ENCODE measurements at places on chromosomes 1 and 21. TPM values are rescaled to one million over a fixed set of nuclear protein-coding genes. Genes with fewer than 3 reads are reported as not detected.

The FCRL5 gene
- 0.30 TPM for total RNA-seq

- no peak for DNase-seq
Observed at GRCh38 chr1:163083690-163084089, 14.5 kb downstream of the RGS4 start.

The LCE3C gene
- not detected for total RNA-seq

The CYP2J2 gene
- 160 TPM for total RNA-seq

GRCh38 chr1:115677565-115677964, 35.8 kb downstream of the VANGL1 start:
- no peak for DNase-seq

DNA sequence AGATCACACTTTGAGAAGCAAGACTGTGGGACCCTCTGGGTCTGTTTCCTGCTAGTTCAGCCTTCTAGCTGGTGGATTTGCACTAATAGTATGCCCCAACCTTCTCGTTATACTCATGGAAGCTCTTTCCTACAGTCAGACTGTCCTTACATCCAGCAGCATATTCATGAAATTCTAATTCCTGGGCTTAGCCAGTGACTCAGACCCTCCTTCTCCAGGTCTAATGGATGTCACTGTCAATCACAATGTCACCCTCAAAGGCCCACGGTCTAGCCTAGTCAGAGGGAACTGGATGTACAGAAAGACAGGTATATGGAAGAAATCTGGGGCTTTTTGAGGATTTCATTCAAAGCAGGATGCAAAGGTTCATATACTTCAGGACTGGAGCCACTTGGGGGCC, 72.4 kb downstream of the KCNJ15 start:
- no peak for DNase-seq

The GSTM2 gene
- 43.5 TPM for total RNA-seq

GRCh38 chr1:154524881-154525280, 22.7 kb upstream of the SHE start:
- no peak for DNase-seq

DNA sequence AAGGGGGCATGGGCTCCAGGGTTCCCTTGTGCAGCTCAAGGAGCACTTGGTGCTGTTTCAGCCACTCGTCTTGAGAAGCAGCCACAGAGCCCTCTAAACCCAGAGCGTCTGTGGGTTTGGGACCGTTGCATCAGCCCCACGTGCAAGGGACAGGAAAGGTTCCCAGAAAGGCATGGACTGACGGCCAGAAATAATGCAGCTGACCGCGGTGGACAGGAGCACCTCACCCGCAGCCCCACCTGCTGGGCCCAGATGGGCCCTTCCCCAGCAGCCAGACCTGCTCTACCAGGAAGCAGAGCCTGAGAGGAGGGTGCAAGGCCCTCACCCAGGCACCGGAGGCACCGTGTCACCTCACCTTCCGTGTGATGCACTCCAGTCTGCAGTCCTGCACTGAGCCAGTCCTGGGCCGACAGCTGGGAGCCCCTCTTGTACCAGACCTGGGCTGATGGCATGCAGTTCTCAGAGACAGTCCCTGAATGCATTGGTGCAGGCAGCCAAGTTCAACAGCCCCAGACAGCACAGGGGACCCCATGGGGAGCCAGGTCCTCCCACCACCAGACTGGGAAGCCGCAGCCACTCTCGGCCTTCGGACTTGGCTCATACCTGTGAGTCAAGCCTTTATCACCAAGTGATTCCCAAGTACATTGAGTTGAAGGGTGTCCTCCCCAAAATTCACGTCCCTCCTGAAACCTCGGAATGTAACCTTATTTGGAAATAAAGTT, 4.8 kb upstream of the TFF3 start:
- peak; percentile 73 for DNase-seq
